G401 (cell line): ENCODE measurements at places on chromosomes 16 and 17.

DNA sequence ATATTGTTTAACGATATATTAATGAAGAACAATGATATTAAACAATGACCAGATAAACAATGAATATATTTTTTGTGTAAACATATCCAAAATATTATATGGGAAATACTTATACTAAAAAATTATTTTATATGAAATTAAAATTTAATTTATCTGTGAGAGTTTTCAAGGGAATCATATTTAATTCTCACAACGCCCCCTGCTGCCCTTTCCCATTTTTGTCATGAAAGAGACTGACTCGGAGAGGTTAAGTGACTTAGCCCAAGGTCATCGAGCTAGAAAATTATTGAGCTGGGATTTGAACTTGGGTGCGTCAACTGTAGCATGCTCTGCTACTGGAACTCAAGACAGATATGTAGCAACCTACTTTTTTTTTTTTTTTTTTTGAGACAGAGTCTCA is 7.2 kb upstream of the MYCBPAP start:
- no peak for DNase-seq

- DNase-seq = no peak
Observed at GRCh38 chr17:79385962-79386563, 224.8 kb downstream of the RBFOX3 start.

GRCh38 chr17:37174205-37174604 is 201.6 kb upstream of the C17orf78 start:
- peak; percentile 45 for DNase-seq

DNA sequence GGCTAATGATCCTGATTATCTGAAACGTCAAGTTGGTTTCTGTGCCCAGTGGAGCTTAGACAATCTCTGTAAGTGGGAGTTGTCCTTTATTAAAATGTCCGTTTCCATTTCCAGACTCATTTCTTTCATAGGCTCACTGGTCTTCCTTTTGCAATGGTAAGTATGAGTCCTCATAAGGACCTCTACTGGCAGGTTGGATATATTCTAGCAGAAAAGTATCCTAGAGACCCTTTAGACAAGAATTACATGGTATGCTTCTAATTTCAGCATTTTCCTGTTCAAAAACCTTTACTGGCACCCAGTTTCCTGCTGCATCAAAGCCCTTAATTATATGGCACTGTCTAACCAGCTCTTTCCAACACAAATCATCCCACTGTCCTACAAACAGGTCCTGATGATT is 28.1 kb upstream of the ARL2BP start:
- DNase-seq = no peak

GRCh38 chr17:17545984-17546383 is 45.5 kb downstream of the PEMT start:
- DNase-seq = peak; percentile 96

DNA sequence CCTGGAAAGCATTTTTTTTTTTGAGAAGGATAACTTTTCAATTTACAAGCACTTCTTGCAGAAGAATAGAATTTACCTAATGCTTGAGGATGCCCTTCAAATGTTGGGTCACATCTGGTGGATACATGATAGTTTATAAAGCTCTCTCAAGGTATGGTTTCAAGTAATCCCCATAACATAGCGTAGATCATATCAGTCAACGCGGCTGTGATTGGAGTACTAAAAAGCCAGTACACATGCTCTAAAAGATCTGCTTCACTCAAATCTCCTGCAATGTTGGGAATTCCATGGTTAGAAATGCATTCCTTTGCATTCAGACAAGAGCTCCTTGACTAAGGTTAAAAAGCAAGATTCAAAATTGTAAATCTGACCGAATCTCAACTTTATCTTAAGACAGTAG is 3.9 kb upstream of the KCNJ16 start:
- no peak for DNase-seq

GRCh38 chr17:74334393-74335039 is 8.5 kb downstream of the KIF19 start:
- no peak for DNase-seq

DNA sequence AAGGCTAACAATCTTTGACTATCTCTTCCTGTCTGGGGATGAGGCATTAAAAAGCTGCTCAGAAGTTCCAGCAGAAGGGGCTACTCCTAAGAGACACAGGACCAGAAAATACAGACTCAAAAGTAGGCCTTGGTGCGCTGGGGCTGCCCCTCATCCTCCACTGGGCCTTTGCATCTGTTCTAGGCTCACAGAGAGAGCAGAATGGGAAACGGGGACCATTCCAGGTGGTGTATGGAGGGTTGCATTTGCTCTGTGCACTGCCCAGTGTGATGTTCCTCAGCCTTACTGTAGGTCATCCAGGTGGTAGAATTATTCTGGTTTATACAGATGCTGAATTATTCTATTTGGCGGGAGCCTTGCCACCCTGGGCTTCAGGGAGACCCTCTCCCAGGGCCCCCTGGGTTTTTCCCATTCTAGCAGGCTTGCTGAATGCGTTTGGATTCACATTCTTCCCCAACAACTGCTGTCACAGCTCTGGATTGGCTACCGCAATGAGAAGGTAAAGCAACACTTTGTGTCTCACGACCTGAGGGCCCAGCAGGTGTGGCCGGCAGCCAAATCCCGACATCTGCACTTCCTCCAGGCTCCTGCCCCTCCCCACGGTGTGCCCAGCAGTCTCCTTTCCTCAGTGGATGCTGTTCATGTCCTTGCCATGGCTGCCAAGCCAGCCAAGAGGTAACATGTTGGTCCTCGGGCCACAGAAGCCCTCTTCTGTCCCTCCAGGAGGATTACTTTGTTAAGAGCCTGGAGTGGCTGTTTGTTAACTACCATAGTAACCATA is 25.0 kb upstream of the ZNHIT3 start:
- DNase-seq = no peak

- peak; percentile 51 for DNase-seq
Observed at GRCh38 chr17:17535957-17536356, 39.8 kb upstream of the RASD1 start.

- no peak for DNase-seq
Observed at GRCh38 chr17:19369107-19369778, 6.7 kb upstream of the B9D1 start.

GRCh38 chr17:79720705-79721292 is 9.9 kb upstream of the ENPP7 start:
- no peak for DNase-seq

DNA sequence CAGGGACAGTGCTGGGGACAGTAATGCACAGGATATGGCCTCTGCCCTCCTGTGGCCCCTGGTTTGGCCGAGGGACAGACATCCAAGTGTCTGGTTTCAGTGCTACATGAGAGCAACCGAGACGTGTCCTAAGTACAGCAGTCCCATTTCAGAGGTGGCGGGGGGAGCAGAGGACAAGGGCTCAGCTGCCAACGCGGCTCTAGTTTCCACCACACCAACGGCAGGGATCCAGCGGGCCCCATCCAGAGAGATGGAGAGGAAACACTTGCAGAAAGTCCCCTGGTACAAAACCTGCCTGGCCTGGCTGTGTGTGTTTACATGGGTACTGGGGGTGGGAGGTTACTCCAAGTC is 125.8 kb upstream of the SMURF2 start:
- no peak for DNase-seq

- DNase-seq = no peak
Observed at GRCh38 chr17:29643817-29644160, 21.1 kb upstream of the CORO6 start.

DNA sequence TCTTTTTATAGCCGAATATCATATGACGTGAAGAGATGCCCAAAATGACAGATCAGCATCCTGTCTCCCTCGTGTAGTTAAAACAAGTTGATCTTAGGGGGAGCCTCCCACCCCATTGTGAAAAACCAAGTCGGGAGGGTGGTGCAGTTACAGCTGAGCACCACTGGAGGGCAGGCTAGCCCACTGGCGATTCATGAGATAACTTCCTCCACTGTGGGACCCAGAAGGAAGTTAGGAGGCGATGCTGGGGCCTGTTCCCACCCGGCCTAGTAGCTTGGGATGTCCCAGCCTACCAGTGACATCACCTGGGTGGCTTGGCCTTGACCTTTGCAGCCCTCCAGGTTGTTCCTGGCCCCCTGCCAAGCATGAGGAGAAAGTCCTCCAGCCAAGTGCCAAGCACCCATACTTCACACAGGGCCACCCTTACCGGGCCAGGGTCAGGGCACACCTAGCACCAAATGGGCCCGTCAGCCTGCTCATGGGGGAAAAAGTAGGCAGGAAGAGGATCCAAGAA is 8.1 kb upstream of the CPNE2 start:
- DNase-seq = peak; percentile 55

- no peak for DNase-seq
Observed at GRCh38 chr17:861364-861763, 79.2 kb downstream of the MRM3 start.

DNA sequence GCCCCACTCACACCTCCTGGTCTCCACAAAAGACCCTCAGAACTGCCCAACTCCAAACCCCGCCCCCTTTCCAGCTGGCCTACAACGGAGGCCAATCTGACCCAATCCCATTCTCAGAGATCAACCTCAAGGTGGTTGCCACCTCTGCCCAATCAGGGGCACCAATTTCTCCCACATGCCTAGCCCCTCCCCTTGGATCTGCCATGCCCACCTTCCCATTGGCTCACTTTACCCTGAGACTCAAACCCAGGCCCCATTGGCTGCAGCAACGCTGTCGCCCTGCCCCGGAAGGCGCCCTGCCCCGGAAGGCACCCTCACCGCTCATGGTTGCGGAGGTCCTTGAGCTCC is 10.6 kb downstream of the ZNF668 start:
- DNase-seq = no peak

DNA sequence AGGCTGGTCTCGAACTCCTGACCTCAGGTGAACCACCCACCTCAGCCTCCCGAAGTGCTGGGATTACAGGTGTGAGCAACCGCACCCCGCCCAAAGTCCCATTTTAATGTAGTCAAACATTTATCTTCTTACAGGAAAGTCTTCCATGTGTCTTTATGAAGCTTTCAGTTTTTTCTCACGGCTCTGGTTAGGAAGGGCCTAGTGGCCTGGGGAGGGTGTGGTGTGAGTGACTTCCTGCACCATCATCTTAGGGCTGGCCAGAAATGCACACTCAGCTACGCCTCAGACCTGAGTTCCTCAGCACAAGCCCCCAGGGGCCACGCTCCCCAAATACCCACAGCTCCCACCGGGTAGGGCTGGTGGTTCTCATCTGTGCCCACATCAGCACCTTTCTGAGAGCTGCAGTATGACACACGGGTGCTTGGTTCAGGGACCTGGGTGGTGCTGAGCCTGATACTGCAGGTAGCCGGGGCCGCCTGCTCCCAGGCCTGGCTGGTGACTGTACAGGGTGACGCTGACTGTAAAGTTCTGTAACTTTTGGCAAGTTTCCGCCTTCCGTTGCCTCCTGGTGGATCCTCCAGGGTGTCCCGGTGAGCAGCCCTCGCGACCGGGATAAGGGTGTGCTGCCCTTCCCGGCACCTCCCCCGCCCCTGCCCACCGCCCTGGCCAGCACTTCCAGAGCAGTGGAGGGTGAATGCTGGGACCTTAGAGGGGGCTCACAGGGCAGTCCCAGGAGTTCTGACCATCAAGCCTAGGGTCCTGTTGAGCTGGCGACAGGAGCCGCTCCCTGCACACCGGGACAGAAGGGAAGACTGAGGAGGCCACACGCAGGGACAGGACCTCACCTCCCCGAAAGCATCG is 52.5 kb downstream of the ZNF778 start:
- DNase-seq = no peak

GRCh38 chr16:29789775-29790182 is 772 bp upstream of the KIF22 start:
- no peak for DNase-seq

GRCh38 chr17:27811961-27812360 is 11.6 kb upstream of the NOS2 start:
- no peak for DNase-seq

GRCh38 chr17:80491478-80492342 is 15.3 kb upstream of the NPTX1 start:
- no peak for DNase-seq

GRCh38 chr16:22252317-22252716 is 44.9 kb upstream of the POLR3E start:
- no peak for DNase-seq

DNA sequence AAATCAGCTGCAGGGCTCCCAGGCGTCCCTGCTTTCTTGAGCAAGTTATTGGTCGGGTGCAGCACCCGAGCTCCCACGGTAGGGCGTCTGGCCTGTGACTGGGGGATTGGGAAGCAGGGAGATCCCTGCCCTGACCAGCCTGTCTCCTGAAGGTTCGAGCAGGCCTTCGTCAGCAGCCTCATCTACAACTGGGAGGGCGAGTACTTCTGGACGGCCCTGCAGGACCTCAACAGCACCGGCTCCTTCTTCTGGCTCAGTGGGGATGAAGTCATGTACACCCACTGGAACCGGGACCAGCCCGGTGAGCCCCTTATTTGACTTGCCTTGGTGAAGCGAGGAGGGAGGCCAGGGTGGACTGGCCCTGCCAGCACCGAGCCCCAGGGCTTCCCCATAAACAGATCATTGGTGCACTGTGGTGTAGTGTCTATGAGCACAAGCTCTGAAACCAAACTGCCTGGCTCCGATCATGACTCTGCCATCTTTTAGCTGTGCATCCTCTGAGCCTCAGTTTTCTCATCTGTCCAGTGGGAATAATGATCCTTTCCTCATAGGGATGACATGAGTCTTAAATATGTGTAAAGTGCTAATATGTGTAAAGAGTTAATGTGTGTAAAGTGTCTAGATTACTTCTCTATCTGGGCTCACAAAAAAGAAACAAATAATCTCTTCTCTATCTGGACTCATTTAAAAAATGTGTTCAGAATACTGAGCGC is 48.9 kb downstream of the MRC2 start:
- DNase-seq = no peak

DNA sequence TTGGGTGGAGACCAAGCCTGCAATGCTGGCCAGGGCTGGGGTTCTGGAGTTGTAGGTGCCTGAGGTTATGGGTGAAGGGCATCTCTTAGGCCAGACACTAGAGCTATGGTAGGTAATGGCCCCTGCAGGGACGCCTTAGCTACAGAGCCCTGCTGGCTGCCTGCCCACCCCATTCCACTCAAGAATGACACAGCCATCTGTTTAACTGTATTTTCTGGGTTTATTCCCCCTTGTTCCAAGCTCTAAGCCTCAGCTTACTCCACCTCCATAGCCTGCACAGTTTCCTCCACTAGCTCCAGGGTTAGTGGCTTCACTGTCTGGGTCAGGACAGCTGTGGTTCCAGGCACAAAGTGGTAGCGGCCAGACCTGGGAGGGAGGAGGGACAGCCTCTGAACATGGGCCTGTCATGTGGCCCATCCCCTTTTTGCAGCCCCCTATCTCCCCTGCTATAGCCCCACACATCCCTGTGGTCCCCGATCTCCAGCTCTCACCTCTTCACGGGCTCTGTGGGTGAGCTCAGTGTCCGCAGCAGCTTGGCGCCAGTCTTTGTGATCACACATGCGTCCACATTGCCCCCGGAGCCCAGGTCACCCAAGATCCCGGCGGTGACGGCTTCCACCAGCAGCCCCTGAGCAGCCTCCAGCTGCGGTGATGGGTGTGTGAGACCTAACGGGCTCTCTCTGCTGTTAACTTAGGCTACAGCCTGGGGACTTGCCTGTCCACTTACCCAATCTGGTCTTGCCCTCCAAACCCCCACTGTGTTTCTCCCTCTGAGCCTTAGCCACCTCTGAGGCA is 2.1 kb downstream of the PSMB10 start:
- no peak for DNase-seq
